EL (cell line): ENCODE measurements at places on chromosomes 5 and 9.

DNA sequence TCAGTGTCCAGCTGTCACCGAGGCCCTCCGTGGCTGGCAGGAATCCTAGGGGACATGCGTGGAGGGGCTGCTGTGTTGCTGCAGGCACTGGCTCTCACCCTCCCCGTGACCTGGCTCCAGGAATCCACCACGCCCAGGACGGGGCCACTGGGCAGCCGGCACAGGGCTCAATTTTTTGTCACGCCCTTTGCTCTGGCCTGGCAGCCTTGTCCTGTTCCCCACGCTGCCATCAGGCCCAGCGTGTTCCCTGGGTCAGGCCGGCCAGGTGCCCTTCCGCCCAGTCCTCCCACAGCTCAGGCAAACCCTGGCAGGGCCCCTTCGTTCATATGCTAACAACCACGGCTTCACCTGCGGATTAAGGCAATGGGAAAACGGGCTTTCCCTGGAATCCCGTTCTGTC, 37.3 kb downstream of the PROP1 start:
- no peak for DNase-seq

GRCh38 chr9:21550392-21550791, 68.3 kb upstream of the IFNE start:
- no peak for DNase-seq

DNA sequence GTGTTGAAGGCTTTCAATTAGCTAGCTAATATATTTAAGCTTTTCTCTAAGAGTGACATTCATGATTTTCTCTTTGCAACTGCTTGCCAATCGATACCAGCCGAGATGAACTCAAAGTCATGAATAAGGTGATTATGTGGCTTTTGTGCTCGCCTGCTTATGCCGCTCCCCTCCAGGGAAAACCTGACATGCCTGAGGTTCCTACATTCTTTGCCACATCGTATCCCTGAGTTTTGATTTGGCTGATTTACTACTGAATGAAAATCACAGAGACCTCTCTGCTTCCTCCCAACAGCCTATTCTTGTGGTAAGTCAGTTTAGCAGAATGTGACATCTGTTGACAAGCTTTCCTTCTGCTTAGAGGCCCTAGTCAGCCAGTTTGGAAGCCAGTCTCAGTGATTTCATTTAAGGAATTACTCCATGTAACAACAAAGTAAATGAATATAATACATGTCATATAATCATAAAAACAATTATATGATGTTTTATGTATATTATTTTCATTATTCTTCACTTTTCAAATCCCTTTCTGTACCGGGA, 513.4 kb downstream of the CSNK1G3 start:
- DNase-seq = no peak

GRCh38 chr9:128383791-128384190, 12.6 kb downstream of the URM1 start:
- DNase-seq = no peak

GRCh38 chr5:178291969-178292825, 59.6 kb upstream of the PHYKPL start:
- DNase-seq = no peak

- DNase-seq = peak; percentile 90
Observed at GRCh38 chr5:56183506-56183905, 49.6 kb downstream of the ANKRD55 start.

- DNase-seq = peak; percentile 53
Observed at GRCh38 chr5:93099902-93100347, 481.1 kb downstream of the NR2F1-AS1 start.

GRCh38 chr5:14681236-14681752, 16.8 kb downstream of the OTULIN start:
- no peak for DNase-seq

- no peak for DNase-seq
Observed at GRCh38 chr5:82734347-82734746, 342.8 kb downstream of the TMEM167A start.

DNA sequence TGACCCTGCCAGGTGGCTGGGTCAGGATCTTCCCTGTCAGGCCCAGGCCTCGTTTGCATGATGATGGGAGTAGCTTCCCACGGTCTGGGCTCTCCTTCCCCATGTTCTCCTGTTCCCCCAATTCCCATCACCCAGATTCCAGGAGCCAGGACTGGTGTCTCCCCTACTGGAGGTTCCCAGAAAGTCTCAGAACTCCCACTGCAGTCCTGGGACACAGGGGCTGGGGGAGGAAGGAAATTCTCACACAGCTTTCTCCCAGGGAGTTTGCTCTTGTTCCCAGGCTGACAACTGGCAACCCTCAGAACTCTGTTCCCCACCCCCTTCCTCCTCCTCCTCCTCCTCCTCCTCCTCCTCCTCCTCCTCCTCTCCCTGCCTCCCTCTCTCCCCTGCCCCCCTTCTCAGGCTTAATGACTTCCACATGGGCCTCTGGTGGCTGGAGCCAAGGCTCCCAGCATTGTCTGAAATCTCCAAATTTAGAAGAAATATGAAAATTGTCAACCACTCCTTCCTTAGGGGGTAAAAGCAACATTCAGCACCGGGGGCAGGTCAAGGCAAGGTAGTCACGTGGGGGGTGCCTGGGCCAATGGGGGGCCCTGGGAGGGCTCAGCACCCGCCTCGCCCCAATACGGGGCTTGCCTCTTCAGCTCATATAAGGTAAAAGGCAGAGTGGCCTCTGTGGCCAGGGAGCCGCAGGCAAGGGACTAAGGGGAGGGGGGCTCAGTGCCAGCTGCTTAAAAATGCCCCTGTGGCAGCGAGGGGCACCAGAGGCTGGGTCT, 27.3 kb upstream of the IL17B start:
- peak; percentile 94 for DNase-seq
